Activated CD4-positive, alpha-beta memory T cell treated with anti-CD3 and anti-CD28 coated beads for 36 hours (primary cell): ENCODE measurements at places on chromosomes 2 and 18. TPM values are rescaled to one million over a fixed set of nuclear protein-coding genes. Genes with fewer than 3 reads are reported as not detected.

- DNase-seq = no peak
These were observed 6.8 kb upstream of the LRRTM1 start for GRCh38 chr2:80311304-80311703.

- no peak for DNase-seq
These were observed 155.6 kb upstream of the HS6ST1 start for GRCh38 chr2:128474036-128474955.

GRCh38 chr2:100291152-100291970, 30.9 kb downstream of the LONRF2 start:
- DNase-seq = peak; percentile 72

GRCh38 chr2:223416815-223417610, 185.1 kb downstream of the SCG2 start:
- DNase-seq = no peak

DNA sequence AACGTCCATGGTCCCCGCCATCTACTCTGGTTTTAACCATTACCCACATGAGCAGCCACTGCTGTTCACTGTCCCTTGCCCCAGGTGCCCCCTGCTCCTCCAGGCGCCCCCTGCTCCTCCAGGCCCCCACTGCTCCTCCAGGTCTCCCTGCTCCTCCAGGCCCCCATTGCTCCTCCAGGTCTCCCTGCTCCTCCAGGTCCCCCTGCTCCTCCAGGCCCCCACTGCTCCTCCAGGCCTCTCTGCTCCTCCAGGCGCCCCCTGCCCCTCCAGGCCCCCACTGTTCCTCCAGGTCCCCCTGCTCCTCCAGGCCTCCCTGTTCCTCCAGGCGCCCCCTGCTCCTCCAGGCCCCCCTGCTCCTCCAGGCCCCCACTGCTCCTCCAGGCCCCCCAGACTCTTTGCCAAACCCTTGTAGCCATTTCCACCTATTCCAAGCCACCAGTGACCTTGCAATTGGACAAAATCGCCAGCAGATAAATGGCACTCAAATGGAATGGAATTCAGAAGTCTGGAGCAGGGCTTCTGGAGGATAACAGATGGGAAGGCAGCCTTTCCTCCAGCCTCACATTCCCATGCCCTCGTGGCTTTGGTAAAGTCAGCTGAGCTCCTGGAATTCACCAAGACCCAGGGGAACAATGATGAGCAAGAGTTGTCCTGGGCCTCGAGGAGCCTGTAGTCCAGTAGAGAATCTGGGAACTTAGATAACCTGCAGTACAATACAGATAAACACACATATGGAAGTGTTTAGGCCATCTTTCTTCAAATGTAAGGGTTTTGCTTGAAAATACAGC, 13.3 kb upstream of the RPL31 start:
- DNase-seq = no peak

GRCh38 chr2:108701208-108701607, 18.1 kb upstream of the RANBP2 start:
- DNase-seq = no peak

DNA sequence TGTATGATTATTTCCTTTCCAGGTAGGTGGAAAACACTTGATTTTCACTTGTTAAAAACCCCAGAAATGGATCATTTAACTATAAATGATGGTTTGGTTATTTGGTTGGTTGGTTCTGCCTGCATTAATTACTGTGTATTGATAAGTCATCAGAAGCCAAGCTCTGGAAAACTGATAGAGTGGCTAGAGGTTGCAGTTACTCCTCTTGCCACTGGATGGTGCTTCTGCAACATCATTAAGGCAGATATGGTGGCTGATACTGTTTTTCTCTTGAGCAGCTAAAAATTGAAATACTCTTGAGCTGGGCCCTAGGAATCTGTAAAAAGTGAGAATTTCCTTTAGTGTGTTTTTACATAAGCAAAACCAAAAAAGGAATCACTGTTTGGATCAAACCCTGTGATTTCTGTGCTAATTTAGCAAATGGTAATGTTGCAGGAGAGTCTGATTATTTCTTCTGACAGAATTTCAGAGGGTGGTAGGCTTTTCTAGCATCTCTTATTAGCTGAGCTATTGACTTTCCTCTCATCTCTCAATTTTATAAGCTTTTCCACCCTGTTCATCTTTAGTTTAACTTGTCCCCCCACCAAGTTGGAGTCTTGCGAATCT, 54.3 kb downstream of the RAB10 start:
- DNase-seq = peak; percentile 27

The CXCR1 gene
- total RNA-seq = not detected

The GLI2 gene
- not detected for total RNA-seq

The LHCGR gene
- total RNA-seq = not detected

The MC2R gene
- total RNA-seq = not detected

The ASPRV1 gene
- total RNA-seq = 0.71 TPM

The UGT1A9 gene
- total RNA-seq = not detected
